ENCODE measurements at places on chromosomes 4 and X.

DNA sequence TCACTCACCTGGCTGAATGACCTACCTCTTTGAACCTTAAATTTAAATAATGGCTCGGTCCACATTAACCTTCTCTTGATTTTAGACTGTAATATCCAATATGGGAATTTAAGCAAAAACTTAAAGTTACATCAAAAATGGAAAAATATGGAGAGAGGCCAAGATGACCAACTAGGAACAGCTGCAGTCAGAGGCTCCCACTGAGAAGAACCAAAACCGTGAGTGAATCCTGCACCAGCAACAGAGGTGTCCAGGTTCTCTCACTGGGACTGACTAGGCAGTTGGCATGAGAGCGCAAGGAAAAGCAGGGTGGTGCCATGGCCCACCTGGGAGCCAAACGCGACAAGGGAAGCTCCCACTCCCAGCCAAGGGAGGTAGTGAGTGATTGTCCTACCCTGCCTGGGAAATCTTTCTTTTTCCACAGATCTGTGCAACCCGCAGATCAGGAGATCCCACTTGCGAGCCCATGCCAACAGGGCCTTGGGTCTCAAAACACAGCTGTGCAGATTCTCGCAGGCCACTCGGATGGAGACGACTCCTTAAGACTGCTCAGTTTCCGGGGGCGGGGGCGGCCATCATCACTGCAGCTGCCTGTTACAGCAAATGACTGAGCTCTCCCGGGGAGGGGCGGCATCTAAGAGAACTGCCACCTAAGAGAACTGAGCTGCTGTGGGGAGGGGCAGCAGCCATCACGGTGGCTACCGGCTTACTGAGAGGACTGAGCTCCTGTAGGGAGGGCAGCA lies 343.4 kb downstream of the DMD start:
- DNase-seq: no peak
- no peaks in the 10 kb centered on the region for H3K4me1 ChIP-seq
- H3K27me3 ChIP-seq: no peaks in the 10 kb centered on the region

GRCh38 chr4:185723631-185724260 lies 88.2 kb downstream of the SORBS2 start:
- DNase-seq: no peak
- peak overlapping the region; percentile 31 for H3K27ac ChIP-seq

GRCh38 chr4:63085091-63085490 lies 1324.2 kb downstream of the TECRL start:
- H3K27ac ChIP-seq: no peak overlapping the region
- no peak for DNase-seq
- no peaks in the 10 kb centered on the region for H3K36me3 ChIP-seq
- no peaks in the 10 kb centered on the region for H3K4me1 ChIP-seq
- no peak overlapping the region for H3K4me3 ChIP-seq

DNA sequence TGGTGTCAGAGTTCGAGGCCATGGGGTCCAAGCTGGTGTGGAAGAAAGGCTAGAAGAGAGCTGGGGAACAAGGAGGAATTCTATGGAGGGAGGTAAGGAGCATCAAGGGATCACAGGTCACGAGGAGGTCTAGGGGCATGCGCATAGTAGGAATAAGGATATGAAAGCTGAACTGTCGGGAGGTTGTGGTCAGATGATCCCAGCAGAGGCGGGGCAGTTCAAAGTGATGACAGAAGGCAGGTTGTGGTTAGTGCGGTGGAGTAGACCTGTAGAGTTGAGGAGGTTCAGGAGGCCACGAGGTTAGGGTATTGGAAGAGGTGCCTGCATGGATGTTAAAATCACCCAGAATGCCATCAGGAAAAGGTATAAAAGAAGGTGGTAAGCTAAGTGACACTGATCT lies 156.3 kb downstream of the TMEM164 start:
- H3K27ac ChIP-seq: no peak overlapping the region
- H3K36me3 ChIP-seq: no peaks in the 10 kb centered on the region
- DNase-seq: peak; percentile 79
- H3K4me1 ChIP-seq: peaks cover 7% of the 10 kb centered on the region

GRCh38 chrX:10175319-10175871 lies 18.6 kb downstream of the CLCN4 start:
- H3K27ac ChIP-seq: peak overlapping the region; percentile 75
- H3K4me1 ChIP-seq: peaks cover 18% of the 10 kb centered on the region
- no peaks in the 10 kb centered on the region for H3K27me3 ChIP-seq
- H3K36me3 ChIP-seq: no peaks in the 10 kb centered on the region
- DNase-seq: no peak
- H3K4me3 ChIP-seq: no peak overlapping the region

Measured in vagina (tissue), 2 donors.